ENCODE measurements at places on chromosomes 2 and 18. TPM values are rescaled to one million over a fixed set of nuclear protein-coding genes. Genes with fewer than 3 reads are reported as not detected.
A peak's percentile ranks its signal among the peaks of the same experiment; 100 is the strongest.

- no peak for DNase-seq
Observed at GRCh38 chr2:134839649-134840048, 1.2 kb downstream of the ACMSD start.

DNA sequence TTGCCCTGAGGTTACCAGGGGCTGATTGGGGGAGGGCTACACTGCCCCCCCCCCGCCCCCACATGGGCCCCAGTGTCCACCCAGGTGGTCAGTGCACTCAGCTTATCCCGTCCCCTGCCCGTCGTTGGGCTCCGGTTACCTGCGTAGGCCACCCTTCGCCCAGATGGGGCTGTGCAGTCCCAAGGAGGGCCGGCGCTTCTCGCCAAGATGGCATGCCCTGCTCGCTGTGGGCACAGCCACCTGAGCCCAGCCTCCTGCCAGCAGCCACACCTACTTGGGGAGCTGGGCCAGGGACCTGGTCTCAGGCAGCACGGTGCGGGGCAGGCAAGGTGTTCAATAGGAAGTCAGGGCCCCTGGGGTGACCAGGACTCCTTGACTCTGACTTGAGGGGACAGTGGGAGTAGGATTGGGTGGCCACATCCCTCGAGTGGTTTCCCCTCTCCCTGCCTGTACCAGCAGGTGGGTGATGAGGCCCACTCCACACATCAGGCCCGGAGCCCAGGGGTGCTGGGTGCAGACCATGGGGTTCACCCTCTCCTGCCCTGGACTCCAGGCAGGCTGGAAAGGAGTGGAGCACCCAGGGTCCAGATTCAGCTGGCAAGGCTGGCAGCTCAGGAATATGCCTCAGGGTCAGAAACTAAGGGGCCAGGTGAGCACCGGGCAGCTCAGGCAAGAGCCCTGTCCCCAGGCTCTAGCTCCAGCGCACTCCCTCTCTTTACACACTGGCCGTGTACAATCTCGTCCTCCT is 170.3 kb downstream of the GLI2 start:
- DNase-seq, result no peak

DNA sequence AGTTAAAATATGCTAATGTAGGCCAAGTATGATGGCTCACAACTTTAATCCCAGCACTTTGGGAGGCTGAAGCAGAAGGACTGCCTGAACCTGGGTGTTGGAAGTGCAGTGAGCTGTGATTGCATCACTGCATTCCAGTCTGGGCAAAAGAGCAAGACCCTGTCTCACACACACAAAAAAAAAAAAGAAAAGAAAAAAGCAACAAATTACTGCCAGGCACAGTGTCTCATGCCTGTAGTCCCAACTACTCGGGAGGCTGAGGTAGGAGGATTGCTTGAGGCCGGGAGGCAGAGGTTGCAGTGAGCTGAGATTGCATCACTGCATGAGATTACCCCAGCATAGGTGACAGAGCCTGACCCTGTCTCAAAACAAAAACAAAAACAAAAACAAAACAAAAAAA is 110.6 kb downstream of the PRELID3A start:
- no peak for DNase-seq

DNA sequence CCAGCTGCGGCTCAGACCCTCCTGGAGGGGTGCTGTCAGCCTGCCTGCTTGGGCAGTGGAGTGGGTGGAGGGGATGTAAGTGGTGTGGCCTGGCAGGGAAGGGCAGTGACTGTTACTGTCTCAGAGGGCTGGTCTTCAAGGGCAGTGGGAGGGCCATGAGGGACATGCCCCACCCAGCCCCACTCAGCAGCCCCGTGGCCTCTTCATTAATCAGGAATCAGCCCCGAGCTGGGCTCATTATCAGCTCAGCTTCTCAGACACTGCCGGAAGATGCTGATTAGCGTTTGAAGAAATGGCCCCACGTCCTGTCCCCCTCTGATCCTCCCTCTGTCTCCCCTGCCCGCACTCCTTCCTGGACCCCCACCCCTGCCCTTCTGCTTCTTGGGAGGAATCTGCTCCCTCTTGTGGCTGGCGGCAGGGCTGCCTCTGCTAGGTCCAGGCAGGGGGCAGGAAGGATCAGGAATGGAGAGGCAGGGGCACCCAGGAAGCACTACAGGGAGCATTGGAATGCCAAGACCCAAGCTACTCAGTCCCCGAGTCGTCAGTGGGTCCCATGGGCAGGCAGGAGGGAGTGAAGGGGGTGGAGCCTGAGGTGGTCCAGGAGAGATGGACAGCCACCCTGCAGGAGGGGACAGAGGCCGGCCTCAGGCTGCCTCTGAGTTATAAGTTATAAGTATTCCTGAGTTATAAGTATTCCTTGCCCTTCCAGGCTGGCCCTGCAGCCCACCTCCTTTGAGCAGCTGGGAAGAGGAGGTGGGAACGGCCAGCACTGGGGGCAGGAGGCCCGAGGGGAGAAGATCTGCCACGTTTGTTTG is 7.0 kb downstream of the ASIC4 start:
- peak; percentile 86 for DNase-seq

- DNase-seq, result no peak
Observed at GRCh38 chr2:190707726-190708125, 58.8 kb downstream of the NAB1 start.

GRCh38 chr2:64624108-64624610 is 29.6 kb downstream of the SERTAD2 start:
- peak; percentile 39 for DNase-seq

DNA sequence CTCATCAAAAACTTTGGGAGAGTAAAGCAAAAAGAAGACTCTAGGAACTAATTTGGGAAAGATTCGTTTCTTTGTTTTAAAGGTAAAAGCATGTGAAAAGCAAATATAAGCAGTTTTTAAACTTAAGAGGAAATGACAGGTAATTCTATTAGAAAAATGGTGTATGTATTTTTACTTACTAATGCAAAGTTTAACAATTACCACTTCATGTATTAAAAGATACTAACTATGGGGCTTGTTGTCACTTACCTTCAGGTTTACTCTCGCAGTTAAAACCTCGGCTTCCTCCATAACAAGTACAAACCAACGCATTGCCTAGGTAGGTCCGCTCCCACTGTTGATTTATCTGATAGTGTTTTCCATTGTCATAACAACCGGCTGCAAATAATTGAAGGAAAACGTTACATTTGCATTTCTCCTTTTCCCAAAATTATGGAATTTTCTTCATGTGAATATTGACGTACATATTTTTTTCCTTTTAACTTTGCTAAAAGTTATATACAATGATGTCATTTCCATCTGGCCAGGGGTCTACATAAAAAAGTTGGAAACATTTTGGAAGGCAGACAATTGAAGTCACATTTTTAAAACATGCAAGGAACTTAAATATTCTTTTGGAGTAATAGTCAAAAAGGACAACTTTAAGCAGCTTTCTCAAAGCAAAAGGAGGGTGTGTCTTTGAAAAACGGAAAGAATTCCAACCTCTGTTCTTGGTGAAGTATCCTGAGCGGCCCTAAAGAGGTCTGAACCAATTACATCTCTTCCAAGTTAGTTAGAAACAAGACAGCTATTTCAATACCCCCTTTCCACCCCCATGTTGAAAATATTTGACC is 1.2 kb downstream of the FN1 start:
- DNase-seq, result no peak

DNA sequence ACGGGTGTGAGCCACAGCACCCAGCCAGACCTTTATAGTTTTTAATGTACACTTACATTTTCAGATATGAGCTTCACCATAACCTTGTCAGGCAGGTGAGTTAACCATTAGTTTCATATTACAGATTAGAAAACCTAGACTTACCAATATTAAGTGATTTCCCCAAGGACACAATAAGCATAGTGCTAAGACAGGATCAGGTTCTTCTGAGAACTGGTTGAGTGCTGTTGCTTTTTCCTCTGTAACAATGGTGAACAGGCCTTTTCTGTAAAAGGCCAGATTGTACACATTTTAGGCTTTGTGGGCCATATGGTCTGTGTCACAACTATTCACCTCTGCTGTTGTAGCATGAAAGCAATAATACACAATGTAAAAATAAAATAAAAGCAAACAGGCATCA is 332.0 kb downstream of the PIK3C3 start:
- no peak for DNase-seq

GRCh38 chr2:100754951-100755350 is 65.0 kb upstream of the NPAS2 start:
- no peak for DNase-seq

GRCh38 chr18:55310044-55310676 is 277.8 kb downstream of the TCF4 start:
- DNase-seq, result no peak

DNA sequence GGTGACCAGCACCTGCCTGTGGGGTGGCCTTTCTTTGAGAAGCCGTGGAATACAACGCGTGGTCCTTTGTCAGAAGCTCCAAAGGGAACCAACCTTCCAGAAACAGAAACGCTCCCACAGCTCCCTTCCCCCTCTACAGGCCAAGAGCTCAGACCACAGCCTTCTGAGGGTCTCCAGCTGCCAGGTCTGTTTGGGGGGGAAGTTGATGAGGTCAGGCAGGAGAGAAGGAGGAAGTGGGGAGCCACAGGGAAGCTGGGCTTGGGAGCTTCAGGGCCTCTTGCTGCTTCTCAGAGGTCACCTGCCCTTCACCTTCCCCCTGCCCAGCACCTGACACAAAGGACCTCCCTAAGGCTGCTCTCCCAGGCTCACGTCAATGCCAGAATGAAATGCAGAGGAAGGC is 287.7 kb upstream of the ID2 start:
- no peak for DNase-seq

SULT1C4 gene
- total RNA-seq, result 2.1 TPM

- no peak for DNase-seq
Observed at GRCh38 chr2:235498541-235498940, 4.7 kb downstream of the AGAP1 start.

PARD6G gene
- 18.8 TPM for total RNA-seq

ELOA2 gene
- total RNA-seq, result not detected

DNA sequence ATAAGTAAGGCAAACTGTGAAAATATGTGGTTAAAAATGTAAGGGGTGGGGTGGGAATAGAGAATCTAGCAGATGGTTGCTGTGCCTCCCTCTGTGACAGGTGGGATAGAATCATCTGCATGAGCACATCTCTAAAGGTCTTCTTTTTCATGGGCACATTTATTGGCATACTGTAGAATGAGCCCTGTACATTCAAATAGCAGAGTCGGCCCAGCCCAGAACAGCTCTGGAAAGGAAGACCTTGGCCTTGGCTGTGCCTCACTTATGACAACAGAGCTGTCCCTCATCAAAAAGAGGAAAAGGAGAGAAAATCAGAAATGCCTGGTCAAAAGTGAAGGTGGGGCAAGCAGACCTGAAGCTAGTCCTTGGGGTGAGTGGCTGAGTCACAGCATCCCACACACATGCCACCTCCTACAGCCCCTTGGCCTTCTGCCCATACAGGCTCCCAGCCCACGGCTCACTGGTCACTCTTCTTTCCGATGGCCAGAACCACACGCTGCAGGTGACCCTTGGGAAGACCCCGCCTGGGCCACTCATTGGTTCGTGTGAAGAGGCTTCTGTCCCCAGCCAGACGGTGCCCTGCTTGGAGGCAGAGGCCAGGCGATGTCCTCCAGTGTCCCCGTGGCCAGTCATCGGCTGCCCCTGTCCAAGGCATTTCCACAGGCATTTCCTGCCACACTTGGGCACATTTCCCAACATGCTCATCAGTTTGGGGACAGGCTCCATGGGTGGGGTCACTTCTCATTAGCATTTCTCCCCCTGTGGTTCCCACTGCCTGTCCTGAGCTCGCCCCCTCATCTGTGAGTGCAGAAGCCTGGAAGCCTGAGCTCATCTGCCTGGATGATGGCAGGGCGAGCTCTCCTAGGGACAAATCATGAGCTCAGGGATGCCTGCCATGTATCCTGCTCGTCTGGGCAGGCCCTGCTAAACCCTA is 113.6 kb downstream of the MCFD2 start:
- no peak for DNase-seq

KIAA2012 gene
- total RNA-seq, result not detected

DNA sequence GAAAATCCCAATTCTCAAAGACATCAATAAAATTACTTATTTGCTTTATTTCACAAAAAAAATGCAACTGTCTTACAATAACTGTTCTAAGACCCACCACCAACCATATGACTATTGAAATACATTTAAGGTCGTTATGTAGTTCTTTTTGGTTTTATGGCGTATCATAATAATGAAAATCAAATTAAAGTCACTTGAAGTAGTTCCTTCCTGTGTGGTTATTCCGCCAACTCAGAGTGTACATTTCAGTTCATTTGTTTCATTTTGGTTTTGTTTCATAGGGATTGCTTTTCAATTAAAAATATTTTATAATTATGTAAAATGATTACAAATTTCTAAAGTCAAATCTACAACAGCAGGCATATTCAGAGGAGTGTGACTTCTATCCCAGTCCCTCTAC is 45.9 kb upstream of the AAK1 start:
- DNase-seq, result no peak

GRCh38 chr2:181143790-181144300 is 163.4 kb downstream of the UBE2E3 start:
- no peak for DNase-seq

DNA sequence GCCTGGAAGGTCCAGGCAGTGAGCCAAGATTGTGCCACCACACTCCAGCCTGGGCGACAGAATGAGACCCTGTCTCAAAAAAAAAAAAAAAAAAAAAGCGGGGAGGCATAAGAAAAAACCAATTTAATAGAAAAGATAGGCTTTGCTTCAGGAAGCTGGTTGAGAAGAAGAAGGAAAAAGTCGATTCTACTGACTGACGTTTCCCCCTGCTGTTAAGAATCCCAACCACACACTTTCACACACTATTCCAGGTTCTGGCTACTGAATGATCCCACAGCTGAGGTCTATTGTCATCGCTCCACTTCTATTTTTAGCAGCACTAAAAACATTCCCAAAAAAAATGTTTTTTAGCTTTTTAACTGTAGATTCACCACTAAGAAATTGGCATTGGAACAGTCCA is 6.7 kb upstream of the CHCHD5 start:
- DNase-seq, result no peak

GRCh38 chr2:26805241-26805676 is 19.4 kb downstream of the CENPA start:
- no peak for DNase-seq

GRCh38 chr2:119233326-119234020 is 9.8 kb downstream of the STEAP3 start:
- DNase-seq, result no peak

- no peak for DNase-seq
Observed at GRCh38 chr2:42107249-42108042, 59.6 kb downstream of the PKDCC start.

- DNase-seq, result no peak
Observed at GRCh38 chr2:8578335-8579244, 103.3 kb upstream of the ID2 start.

FBXO15 gene
- 0.84 TPM for total RNA-seq

DNA sequence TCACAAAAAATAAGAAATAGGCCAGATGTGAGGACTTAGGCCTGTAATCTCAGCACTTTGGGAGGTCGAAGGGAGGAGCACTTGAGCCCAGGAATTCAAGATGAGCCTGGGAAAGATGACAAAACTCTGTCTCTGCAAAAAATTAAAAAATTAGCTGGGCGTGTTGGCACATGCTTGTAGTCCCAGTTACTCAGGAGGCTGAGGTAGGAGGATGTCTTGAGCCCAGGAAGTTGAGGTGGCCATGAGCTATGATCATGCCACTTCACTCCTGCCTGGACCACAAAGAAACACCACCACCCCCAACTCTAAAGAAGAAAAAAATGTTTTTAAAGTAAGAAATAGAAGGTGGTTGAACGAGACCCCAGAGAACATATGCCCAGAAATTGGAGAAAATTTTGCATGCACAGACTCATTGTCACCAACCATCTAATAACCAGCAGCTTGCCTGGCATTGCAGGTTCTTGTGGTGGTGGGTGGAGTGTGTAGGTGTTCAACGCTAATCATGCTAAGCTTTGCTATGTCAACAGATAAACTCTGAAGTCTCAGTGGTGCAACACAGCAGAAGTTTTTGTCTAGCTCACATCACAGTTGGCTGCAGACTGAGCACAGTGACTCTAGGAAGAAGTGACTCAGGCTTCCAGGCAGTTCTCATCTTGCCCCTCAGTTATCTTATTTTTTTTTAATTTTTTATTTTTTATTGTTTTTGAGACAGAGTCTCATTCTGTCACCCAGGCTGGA is 18.6 kb downstream of the ARL4C start:
- no peak for DNase-seq

Measured in H1 (cell line).